ENCODE measurements at places on chromosomes 6 and 20. TPM values are rescaled to one million over a fixed set of nuclear protein-coding genes. Genes with fewer than 3 reads are reported as not detected.

GRCh38 chr20:33489495-33490022 lies 337 bp upstream of the CBFA2T2 start:
- DNase-seq, result peak; percentile 100

The EPHA7 gene
- not detected for total RNA-seq

GRCh38 chr6:145865595-145865994 lies 51.0 kb upstream of the FBXO30 start:
- DNase-seq, result no peak

GRCh38 chr6:4036581-4036980 lies 42.4 kb downstream of the FAM217A start:
- DNase-seq, result no peak

The ABHD16B gene
- 0.22 TPM for total RNA-seq

DNA sequence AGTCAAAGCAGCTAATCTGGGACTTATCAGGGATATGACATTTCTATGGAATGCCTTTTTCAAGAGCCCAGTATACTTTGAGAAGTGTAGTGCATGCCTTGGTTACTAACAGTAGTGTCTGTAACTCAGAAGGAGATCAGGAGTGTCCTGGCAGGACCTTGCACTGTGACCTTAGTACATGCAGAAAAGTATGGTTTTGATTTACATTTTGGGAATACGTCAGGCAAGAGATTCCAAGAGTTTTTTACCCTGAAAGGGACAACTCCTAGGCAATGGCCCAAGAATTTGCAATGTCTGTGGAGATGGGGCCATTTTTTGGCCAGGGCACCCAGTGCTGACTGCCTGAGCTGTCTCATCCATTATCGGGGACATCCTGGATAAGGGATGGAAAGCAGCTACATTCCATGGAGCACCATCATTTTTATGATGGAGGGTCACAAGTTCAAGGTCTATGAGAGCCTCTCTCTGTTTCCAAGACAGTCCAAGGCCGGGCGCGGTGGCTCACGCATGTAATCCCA lies 80.2 kb downstream of the FAM50B start:
- no peak for DNase-seq

GRCh38 chr6:32809171-32809570 lies 7.6 kb downstream of the HLA-DOB start:
- DNase-seq, result no peak

- DNase-seq, result no peak
Measured at GRCh38 chr20:7571101-7571500, 369.2 kb downstream of the HAO1 start.

GRCh38 chr6:166595061-166595780 lies 8.7 kb upstream of the RAMACL start:
- no peak for DNase-seq

DNA sequence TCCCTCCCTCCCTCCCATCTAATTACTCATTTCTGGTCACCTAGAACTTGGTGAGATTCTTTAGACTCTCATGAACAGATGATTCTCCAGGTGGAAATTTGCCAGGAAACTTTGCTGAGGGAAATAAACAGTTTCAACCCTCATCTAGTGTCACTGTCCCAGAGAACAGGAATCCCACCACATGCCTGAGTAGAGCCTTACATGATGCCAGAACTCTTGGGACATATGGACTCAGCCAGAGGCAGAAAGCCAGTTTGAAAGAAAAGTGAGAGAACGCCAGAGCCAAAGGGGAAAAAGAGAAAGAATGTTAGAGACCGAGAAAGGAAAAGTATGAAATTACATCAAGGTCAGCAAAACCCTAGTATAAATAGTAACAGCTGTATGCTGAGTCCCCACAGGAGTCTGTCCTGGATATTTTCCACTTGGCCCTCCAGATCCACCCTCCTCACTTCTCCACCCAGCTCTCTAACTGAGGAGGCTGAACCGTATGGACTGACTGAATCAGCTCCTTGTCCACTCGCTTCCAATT lies 127.5 kb upstream of the COL21A1 start:
- no peak for DNase-seq

- no peak for DNase-seq
Measured at GRCh38 chr6:118743746-118744145, 92.4 kb upstream of the CEP85L start.

GRCh38 chr6:112881027-112881426 lies 533.9 kb downstream of the RFPL4B start:
- DNase-seq, result no peak

DNA sequence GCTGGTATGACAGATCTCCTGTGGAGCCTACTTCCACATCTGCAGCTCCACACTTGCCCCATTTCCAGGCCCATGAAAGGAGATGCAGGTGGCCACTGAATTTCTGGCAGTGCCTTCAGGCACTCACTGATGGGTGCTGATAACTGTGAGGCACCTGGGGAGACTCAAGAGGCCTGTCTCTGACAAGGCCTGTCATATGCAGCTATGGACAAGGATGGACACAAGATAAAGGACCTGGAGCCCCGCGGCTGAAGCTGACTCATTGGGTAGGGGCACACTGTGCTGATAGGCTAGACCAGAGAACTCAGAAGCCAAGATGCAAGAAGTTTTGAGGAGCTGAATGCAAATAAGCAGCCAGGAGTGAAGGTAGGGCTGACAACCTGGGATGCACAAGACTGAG lies 81.0 kb upstream of the LRFN2 start:
- no peak for DNase-seq
